Right renal pelvis (tissue), 4 donors: ENCODE measurements at places on chromosomes 3 and 15. TPM values are rescaled to one million over a fixed set of nuclear protein-coding genes. Genes with fewer than 3 reads are reported as not detected.

GRCh38 chr3:69353088-69353478 lies 32.8 kb downstream of the FRMD4B start:
- no peak for DNase-seq

DNA sequence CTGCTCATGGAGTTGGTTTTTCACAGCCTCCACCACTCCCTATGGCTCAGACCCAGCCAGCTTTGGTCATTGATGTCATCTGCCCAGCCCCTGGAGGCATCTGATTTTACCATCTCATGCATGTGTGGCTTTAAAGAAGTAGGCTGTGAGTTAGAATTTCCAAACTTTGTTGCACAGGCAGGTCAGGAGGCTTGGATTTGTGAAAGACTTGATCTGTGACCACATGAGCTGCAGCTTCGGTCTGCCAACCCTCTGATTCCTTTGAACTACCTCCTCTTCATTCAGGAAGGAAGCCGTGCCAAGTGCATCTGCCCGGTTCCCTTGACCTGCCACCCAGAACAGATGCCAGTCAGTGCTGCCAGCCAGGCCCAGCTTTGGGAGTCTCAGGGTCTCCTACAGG lies 9.2 kb downstream of the CTXND1 start:
- no peak for DNase-seq

GRCh38 chr3:41986561-41986960 lies 24.7 kb upstream of the ULK4 start:
- no peak for DNase-seq

- DNase-seq = no peak
Measured at GRCh38 chr15:83695246-83695645, 41.3 kb downstream of the ADAMTSL3 start.

DNA sequence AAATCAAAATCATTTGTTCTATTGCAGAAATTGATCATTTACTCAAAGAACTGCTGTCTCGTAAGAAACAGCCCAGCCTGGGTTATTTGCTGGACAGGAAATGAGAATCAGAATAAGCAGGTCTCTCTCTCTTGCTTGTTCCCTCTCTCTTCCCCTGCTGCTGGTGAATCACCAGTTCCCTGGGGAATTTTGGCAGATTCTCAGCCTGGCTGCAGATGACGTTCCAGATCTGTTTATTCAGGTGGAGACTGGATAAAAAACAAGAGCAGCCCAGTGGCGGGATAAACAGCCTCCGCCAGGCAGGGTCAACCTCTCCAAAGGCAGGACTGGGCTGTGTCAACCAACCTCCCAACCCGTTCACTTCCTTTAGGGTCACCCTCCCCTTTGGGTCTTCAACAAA lies 72.1 kb downstream of the LRIG1 start:
- DNase-seq = no peak

The KY gene
- polyA plus RNA-seq = 1.5 TPM
